ENCODE measurements at places on chromosomes 16 and 17.
A peak's percentile ranks its signal among the peaks of the same experiment; 100 is the strongest.

GRCh38 chr17:3032258-3033247 is 30.9 kb downstream of the OR1D5 start:
- DNase-seq, result no peak

DNA sequence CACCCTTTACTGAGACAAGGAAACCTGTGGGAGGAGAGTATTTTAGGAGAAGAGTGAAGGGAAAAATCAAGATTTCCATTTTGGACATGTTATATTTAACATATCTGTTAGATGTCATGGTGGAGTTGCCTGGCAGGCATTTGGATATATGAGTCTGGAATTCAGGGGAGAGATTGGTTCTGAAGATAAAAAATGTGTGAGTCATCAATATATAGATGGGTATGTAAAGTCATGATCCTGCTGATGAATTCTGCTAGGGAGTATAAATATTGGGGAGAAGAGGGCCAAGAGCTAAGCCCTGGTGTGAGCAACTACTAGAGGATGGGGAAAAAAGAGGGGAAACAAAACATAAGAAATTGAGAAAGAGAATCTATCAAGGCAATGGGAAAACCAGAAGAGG is 151.3 kb upstream of the SOX9 start:
- DNase-seq, result no peak

- no peak for DNase-seq
These were observed 22.6 kb downstream of the ADCY9 start for GRCh38 chr16:4093495-4094126.

- DNase-seq, result no peak
These were observed 49.8 kb downstream of the IRX3 start for GRCh38 chr16:54236773-54237172.

- no peak for DNase-seq
These were observed 67.5 kb downstream of the IQCK start for GRCh38 chr16:19785512-19786130.

DNA sequence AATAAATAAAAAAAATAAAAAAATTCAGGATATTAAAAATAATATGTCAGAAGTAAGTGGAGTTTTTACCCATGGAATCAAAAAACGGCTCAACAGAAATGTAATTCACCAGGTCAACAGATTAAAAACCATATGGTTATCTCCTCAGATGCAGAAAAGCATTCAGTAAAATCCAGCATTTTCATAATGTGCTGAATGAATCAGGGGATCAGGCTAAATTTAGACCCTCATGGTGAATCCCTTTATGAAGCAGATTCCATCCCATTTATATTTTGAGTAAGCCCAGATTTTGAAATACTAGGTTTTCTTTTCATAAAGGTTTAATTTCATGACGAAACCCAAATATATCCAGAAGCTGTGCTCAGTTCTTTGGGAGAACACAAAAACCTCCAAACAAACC is 84.4 kb downstream of the OR1D5 start:
- no peak for DNase-seq

DNA sequence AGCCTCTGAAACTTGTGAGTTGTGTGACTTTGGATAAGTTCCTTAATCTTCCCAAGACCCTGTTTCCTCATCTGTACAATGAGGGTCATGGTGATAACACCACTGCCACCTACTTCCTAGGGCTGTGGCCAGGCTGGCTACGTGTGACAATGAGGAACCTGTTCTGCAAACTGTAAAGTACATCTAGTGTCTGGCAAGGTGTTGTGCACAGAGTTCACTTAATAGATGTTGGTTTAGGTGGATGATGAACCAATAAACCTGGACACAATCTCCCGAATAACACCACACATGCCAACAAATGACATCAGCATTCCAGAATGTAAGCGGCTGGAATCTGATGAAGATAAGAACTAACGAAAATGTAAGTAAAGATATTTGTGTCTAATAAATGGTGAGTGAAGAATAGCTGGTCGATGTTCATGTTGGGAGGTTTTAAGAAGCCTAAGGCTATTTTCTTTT is 82.3 kb downstream of the MARCHF10 start:
- DNase-seq, result no peak

DNA sequence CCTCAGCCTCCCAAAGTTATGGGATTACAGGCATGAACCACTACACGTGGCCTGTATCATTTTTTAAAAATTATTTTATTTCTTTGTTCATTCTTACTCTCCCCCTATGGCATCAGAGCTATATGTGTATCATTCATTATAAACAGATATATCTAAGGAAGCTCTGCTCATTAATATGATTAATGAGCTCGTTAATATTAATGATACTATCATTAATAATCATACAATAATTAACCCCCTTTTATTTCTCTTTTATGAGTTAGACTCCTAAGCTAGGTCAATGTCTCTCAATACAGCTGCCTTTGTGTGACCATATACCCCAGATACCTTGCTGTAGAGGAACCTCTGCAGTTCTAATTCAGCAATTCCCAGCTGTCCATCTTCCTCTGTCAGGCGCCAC is 4.5 kb upstream of the RSKR start:
- DNase-seq, result no peak

DNA sequence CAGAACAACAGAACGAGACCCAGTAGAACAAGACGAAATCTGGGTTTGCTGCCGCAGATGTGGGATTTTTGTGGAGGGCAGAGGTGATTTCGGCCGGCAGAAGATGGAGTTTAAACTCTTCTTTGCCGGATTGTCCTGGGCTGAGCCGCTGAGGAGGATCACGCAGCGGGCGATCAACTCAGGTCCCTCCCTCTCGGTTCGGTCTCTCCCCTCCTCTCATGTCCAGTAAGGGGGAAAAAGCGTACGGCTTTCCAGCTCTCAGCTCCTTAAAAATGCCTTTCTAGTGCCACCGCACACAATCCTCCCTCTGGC is 2.5 kb downstream of the PHF12 start:
- DNase-seq, result no peak

DNA sequence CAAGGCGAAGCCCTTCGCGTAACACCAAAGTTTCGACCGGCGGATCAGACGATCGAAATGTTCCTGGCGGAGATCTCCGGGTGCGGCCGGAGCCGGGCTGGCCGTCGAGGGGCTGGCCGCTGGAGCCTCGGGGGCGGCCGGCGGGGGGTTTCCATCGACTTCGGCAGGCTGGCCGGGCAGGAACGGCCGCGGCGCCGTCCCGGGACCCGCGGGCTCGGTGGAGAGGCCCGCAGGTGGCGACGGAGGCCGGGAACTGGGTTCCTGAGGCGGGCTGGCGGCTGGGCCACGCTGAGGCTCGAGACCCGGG is 1.1 kb downstream of the EPOP start:
- no peak for DNase-seq

GRCh38 chr17:79114458-79115301 is 40.1 kb downstream of the ENGASE start:
- DNase-seq, result peak; percentile 83

DNA sequence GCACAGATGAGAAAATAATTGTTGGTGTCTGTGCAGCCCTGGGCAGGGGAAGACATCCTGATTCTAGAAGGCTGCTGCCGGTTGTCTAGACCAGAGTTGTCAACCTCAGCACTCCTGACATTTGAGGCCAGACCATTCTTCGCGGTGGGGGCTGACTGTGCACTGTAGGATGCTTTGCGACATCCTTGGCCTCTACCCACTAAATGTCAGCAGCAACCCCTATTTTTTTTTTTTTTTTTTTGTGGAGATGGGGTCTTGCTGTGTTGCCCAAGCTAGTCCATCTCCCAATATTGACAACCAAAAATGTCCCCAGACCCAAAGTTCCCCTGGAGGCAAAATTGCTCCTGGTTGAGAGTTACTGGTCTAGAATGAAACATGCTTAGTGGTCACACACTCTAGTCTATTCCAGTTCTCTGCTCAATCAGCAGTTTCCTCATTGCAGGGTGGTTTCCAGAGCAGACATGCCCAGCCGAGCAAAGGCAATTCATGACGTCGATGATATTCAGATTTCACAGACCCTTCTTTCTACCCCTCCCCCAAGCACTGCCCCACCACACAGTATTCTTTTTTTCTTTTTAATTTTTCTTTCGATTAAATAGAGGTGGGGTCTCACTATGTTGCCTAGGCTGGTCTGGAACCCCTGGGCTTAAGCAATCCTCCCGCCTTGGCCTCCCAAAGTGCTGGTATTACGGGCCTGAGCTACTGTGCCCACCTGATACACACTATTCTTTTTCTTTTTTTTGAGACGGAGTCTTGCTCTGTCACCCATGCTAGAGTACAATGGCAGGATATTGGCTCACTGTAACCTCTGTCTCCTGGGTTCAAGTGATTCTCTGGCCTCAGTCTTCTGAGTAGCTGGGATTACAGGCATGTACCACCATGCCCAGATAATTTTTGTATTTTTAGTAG is 9.0 kb downstream of the C17orf99 start:
- DNase-seq, result no peak

GRCh38 chr17:31654936-31655335 is 204.1 kb downstream of the COPRS start:
- no peak for DNase-seq

DNA sequence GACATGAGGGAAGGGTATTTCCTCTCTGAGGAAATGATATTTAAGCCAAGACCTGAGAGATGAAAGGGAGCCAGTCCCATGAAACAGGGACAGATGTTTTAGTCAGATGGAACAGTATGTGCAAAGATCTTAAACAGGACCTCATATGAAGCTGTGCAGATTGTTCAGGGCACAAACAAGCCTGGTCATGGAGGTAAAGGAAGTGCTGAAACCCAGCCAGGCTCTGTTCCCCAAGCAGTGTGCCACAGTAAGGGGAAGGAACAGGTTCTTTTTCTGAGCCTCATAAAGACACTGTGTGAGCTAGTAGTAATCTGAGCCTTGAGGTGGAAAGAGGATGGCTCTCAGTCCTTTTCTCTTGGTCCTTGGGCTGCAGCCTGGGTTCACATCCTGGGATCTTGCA is 159.9 kb downstream of the ANKFN1 start:
- DNase-seq, result no peak

Data from urinary bladder (tissue), 4 donors.